CD4-positive, alpha-beta T cell treated with Interleukin-17A for 4 hours (primary cell): ENCODE measurements at places on chromosomes 4 and X.

DNA sequence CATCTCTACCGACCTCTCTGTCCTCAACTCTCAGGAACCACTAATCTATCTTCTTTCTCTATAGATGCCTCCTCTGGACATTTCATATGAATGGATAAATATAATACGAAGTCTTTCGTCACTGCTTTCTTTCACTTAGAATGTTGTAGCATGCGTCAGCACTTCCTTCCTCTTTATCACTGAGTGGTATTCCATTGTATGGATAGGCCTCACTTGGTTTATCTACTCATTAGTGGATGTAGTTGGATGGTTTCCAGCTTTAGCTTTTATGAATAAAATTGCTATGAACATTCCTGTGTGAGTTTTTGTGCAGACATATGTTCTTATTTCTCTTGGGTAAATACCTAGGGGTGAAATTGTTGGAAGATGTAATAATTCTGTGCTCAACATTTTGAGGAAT lies 528.2 kb upstream of the FAT1 start:
- DNase-seq = no peak

DNA sequence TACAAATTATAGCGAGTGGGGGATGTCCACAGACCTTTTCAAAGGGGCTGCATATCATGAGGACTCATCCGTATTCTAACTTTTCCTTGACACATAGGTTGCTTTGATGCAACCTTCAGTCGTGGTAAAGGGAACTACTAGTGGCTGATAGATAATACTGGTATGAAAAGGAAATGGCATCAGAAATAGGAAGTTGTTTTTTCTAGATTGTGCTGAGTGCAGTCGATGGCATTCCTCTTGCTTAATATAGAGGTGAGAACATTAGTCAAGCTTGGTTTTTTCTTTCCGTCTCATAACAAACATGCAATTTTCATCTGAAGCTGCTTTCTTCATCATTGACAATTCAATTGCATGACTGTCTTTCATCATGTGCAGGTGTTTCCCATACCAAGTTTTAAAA lies 16.6 kb downstream of the ENPEP start:
- no peak for DNase-seq

DNA sequence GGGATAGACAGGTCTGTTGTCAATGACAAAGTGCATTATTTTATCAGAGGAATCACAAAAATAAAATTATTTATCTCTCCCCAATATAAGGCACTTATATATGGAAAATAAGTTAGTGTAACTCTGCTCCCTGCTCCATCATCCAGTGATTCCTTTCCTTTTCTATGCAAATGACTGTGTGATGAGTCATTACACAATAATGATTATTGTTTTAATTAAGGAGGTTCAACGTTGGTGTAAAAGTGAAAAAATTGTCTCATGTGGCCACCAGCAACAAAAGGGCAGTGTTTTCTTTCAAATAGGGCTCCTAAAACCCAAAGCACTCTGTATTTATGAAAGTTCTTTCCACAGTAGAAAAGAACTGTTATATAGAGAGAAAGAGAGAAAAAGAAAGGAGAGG lies 16.7 kb downstream of the SLC7A11 start:
- DNase-seq = no peak

GRCh38 chrX:12443534-12444098 lies 305.3 kb downstream of the FRMPD4 start:
- no peak for DNase-seq

- no peak for DNase-seq
These were observed 281.0 kb upstream of the FAT1 start for GRCh38 chr4:187004628-187005027.

DNA sequence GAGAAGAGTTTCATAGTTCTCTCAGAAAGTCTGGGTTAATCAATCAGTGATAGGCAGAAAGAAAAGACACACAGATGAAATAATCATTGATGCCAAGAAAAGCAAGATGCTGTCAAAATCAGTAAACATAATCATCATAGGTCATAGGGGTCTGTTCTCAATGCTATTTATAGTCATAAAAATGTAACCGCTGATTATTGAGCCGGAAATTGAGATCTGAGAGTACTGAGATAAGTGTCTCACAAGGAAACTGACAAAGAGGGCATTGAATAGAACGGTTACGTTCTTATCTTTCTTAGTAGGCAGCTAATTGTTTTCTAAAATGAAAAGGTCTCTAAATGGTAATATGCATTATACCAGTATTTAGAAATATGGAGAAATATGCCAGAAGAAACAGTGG lies 1686.1 kb upstream of the AGA start:
- DNase-seq = no peak

DNA sequence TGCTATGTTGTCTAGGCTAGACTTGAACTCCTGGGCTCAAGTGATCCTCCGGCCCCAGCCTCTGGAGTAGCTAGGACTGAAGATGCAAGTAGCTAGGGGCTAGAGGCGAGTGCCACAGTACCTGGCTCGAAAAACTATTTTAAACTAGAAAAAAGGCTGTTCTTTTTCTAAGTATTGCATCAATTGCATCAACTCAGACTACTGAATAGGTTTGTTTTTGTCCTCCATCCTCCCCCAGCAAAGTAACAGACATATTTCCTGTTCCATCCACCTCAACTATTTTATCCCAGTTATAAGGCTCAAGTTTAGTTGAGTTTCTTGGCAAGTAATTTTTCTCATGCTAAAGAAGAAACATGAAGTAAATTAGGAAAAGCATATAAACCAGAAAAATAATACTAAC lies 4.1 kb downstream of the SH3RF1 start:
- DNase-seq = no peak

DNA sequence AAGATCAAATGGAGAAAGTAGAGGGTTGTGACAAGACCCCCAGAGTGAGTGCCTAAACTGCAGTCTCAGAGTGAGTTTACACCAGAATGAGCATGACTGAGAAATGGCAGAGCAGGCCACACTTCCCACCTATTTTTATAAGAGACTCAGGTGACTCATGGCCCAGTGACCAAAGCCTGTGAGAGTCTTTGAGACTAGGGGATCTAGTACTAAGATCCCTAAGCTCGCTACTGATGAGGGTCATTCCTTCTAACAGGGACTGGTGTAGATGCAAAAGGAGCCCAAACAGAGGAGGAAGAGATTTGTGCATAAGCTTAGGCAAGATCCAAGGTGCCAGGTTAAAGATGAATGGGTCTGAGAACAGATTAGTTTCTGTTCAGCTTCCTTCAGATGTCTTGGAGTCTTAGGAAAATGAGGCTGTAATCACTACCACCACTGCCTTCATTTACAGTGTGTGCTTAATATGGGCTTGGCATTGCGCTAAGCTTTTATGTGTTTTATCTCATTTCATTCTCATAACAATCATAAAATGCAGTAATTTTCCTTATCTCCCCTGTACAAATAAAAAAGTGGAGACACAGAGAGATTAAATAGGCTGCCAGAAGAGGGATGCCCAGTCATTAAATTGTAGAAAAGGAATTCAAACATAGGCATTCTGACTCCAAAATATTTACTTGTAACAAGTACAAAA lies 62.8 kb downstream of the RWDD4 start:
- no peak for DNase-seq

DNA sequence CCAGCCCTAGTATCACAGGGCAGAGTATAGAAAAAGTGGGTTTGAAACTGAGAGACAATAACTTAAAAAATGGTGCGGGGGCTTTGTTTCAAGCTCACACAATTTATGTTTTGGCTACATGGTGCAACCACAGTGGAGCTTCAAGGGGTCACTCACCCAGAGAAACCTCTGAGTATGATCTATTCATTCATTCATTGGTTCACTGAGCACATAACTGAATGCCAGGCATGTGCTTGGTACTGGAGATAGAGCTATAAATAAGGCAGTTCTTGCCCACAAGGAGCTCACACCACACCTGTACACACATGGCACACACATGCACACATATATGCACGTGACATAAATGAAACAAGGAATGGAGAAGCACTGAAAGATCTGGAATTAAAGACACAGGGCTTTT lies 171.4 kb downstream of the NHS start:
- no peak for DNase-seq

GRCh38 chr4:70958681-70959080 lies 34.8 kb upstream of the DCK start:
- no peak for DNase-seq

DNA sequence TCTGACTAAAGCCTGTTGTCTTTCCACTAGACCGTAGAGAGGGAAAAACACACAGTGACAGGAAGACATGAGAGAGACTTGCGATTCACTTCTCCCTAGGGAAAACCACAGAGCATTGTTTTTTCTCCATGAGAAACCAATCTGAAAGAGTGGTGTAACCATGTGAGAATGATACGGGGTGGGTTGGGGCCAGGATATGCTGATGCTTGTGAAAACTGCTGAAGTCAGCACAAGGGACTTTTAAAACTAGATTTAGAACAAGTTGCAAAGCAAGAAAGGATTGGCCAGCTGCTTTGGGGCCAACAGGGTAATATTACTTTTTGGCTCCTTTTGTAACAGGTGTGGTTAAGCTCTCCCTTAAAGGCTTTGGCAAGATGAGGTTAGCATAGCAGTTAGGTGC lies 66.1 kb downstream of the NHSL2 start:
- no peak for DNase-seq

DNA sequence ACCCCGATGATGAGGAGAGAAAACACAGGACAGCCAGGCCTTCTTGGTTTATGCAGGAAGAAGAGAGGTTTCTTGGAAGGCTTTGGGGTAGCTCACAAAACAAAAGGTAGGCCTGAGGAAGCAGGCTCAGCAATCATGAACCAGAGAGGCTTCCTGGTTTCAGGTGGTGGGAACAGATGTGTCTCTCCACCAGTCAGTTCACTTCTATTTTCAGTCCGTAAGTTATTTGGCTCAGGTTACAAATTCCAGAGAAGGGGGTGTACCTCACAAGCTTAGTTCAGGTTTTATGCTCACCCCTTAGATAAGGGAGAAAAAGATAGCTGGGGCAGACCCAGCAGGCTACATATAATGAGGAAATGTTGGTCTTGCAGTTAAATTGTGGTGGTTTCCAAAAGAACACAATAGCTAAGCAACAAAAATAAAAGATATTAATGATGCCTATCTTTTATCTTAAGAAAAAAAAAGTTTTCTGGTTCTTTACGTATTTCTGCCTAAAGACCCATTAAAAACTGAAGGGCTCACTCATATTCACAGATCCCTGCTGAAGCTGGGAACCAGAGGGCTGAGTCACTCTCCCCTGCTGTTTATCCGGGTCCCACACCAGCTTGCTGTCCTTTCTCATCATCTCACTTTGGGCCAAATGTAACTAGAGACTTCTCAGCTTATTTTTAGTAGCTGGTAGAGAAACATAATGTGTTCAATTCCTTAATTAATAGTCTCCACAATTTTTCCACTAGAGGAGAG lies 177.0 kb downstream of the CAMK2D start:
- no peak for DNase-seq

GRCh38 chr4:102585329-102585728 lies 84.2 kb downstream of the NFKB1 start:
- no peak for DNase-seq

GRCh38 chr4:90715242-90715641 lies 588.0 kb downstream of the CCSER1 start:
- no peak for DNase-seq

DNA sequence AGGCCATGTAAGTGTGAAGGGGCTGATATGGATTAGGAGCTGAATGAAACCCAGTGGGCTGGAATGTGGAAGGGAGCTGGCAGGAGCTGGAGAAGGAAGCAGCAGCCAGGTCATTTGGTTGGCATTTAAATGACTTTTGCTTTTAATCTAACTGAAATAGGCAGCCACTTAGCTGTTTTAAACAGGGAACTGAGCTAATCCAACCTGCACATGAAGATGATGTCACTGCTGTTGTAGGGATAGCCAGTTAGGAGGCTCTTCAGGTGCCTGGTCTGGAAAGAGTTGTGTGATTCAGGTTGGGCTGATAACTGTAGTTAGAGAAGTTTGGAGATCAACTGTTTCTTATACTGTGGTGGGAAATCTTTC lies 122.4 kb downstream of the PALLD start:
- DNase-seq = no peak

DNA sequence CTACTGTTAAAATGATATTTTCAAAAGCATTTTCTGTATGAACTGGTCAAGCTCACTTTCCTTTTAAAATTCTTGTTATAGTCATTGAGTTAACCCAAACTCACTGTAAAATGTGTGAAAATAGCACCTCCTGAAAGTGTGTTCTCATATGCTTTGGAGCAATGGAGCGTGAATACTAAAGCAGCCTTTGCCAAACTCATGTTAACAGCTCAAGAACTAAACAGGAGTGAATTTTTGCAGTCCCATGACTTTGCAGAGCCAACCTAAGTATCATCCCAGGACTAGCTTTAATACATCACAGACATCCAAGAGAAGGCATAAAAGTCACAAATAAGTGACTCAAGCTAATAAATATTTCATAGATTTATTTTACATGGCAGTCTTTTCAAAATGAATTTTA lies 2.3 kb downstream of the AMMECR1 start:
- no peak for DNase-seq

- DNase-seq = no peak
These were observed 456.8 kb upstream of the AMOT start for GRCh38 chrX:113297437-113297836.

DNA sequence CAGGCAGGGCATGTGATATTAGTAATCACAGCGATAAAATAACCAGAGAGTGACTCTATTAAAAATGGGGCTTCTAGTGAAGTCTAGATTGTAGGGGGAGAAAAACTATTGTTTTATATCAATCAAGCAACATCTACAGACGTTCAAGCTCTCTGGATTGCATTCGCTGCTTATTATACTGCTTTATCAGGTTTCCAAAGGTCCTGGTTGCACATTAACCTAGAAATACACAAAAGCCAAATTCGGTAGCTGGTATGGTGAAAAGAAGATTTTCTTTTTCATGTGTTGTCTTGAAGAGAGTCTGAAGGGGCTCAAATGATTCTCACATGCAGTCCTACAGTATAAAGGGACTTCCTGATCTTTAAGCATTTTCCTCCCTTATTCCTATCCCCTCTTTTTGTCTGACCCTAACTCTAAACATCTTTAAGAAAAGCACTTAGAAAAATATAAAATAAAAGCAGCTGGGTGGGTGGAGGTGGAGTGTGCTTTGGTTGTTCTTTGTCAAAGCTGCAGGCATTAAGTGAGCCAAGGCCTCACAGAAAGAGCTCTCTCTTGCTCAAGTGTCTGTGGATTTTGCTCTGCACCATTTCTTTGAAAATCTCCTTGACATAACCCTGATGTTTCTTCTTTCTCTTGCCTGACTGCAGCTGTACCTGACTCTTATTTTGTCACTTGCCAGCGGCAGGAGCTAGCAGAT lies 46.1 kb downstream of the MID1IP1 start:
- DNase-seq = no peak

DNA sequence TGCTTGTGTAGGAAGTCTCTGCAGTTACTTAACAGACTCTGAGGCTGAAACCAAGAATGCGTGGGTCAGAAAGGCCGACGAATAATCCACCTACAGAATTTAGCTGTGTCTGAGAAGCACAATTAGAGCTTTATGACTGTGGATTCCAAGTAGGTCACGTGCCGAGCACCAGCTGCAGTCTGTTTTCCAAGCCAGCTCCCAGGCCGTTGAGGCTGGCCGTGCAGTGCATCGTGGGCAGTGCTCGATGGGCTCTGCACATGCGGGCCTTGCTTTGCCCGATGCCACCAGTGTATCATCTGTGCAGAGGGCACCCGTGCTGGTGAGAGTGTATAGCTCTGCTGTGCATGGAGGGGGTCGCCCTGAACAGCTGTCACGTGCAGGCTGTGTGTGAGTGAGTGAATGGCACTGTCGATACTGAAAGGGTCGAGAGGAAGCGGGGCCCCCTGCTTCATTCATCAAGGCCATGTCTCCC lies 67.5 kb upstream of the CLDN34 start:
- no peak for DNase-seq
